Retinal pigment epithelial cell (primary cell): ENCODE measurements at places on chromosomes 5 and 9.
A peak's percentile ranks its signal among the peaks of the same experiment; 100 is the strongest.

DNA sequence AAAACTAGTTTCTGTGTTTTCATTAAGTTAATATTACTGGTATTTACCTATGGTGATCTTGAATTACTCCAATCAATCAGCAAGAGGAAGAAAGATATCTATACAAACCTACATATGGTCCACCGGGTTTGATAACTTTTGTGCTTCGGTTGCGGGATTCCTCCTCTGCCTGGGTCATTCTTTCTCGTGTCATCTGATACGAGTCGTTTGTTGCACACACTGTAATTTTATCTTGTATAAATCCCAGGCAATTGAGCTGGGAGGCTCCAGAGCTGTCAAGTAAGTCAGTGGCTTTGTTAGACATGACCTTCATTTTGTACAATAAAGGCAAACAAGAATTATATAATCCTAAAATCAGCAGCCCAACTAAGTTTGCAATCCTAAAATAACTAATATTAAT lies 48.0 kb downstream of the ELL2 start:
- no peak for DNase-seq

DNA sequence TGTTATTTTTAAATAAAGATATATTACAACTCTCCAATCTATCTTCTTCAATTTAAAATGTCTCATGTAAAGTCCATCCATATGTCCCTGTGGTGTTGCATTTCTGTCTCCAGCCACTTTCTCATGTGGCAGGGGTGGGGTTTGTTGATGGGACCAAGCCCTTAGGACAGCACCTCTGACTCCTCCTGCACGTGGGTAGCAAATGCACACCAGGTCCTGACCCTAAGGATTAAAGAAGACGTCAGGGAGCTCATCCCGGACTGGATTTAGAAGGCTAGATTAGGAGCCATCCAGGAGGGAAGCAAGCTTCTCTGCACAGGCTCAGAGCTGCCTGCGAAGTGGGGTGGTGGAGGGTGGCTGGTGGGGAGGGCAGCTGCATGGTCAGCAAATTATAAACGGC lies 38.9 kb upstream of the FAM120AOS start:
- no peak for DNase-seq

GRCh38 chr9:105676351-105676923 lies 14.2 kb downstream of the TAL2 start:
- DNase-seq = no peak

DNA sequence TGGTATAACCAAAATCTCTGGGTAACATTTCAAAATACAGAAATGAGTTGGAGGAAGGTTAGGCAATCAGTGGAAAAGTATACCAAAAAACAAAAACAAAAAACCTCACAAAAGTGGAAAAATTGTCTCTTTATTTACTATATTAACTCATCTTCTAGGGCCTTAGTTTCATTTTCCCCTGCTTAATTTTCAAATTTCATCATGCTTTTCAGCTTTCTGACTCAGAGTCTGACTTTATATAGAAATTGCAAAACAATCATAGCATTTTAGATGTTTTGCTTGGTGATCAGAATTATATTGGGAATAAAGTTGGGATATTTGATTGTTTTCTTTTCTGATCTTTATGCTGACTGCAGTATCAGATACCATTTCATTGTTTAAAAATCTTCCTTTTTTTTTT lies 257.0 kb upstream of the PRR16 start:
- no peak for DNase-seq

GRCh38 chr5:158414780-158415179 lies 555.8 kb upstream of the CLINT1 start:
- no peak for DNase-seq

DNA sequence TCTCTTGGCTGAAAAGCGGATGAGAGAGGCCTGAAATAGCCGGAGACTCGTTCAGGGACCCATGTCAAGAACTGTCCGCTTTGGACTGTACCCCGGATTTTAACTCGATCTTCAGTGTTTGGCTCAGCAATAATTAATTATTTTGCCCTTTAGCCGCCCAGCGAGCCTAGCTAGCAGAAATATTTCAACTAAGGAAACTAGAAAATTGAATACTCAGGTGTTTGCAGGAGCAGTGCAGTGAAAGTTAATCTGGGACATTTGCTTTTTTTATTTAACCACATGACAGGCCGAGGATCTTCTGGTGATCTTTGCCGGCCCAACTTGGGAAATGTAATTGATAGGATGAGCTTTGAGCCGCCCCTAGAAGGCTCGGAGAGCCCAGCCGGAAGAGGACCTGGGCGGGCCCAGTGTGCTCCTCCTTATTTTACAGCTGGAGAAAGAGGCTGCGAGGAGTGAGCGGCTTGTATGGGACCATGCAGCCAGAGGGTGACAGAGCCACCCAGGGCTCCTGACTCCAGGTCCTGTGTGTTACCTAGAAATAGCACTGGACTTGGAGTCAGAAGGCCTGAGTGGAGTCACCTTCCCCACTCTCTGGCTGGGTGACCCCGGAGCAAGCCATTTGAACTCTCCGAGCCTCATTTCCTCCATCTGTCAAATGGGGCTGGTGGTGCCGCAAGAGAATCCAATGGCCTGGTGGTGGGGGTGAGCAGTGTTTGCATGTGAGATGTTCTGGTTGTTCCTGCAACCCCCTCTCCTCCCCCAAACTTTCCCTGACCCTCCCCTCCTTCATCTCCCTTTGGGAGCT lies 2.4 kb downstream of the PPARGC1B start:
- no peak for DNase-seq

DNA sequence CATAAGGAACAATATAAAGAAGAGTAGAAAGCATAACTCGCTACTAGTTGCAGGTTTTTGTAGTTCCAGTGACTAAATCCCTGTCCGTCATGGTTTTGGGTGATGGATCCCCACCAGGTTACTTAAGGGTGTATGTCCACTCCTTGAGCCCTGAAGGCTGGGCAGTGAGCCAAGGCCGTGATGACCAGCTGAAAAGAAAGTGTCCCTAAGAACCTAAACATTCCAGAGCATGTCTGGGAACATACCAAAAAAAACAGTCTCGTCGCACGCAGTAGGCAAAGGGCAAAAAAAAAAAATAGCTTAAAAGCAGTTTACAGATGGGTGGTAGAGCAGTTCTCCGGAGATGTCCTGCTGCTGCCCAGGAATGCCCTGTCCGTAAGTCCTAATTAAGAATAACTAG lies 21.4 kb upstream of the SNAPC3 start:
- no peak for DNase-seq

GRCh38 chr5:18968966-18969365 lies 1019.0 kb downstream of the CDH18 start:
- no peak for DNase-seq

DNA sequence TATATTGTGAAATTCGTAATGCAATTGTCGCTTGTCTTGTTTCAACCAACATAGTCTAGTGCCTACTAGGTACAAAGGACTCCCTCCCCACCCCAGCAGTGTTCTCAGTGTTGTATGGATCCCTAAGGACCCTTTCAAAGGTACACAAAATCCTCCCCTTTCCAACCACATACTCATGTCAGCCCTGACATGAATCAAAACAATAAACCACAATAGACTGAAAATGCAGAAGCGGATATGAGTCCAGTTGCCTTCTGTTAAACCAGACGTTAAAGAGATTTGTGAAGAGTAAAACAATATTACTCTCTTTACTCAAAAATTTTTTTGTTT lies 82.4 kb upstream of the IFNK start:
- DNase-seq = no peak

- no peak for DNase-seq
Observed at GRCh38 chr5:61999371-61999770, 306.6 kb upstream of the KIF2A start.

- DNase-seq = peak; percentile 54
Observed at GRCh38 chr9:104903609-104904008, 24.3 kb downstream of the ABCA1 start.

DNA sequence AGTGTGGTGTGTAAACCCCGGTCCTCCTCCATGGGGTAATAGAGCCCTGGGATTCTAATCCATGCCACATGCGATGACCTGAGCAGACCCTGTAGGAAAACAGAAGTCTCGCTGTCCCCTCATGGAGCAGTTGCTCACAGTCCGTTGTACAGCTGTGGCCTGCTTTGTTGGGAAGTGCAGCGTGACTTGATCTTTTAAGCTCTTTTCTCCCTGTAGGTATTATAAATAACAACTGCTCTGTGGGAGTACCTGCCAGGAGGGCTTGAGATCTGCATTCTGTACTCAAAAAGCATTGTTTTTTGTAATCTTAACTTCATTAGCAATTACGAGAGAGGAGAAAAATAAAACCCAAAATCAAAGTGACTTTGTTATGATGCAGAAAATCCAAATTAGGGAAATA lies 17.3 kb downstream of the MEGF10 start:
- DNase-seq = no peak

DNA sequence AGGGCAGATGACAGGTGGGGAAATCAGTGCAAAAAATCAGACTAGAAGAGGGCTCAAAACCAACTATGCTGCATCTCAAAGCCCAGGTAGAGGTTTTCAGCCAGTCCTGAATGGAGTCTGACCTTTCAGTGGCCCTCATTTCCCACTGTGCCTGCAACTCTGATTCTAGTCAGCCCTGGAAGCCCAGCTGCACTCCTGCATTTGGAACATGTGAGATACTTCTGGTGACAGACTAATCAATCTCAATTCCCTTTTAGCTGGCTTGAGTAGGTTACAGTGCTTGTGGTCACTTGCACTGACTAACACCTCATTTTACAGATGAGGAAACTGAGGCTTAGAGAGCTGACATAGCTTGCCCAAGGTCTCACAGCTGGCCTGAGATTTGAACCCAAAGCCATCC lies 7.9 kb upstream of the ACSL6 start:
- DNase-seq = no peak

- no peak for DNase-seq
Observed at GRCh38 chr9:121997791-121998190, 95.3 kb downstream of the TTLL11 start.

- DNase-seq = no peak
Observed at GRCh38 chr5:132748522-132749000, 1.3 kb downstream of the CCNI2 start.

- no peak for DNase-seq
Observed at GRCh38 chr5:1497795-1498622, 25.8 kb downstream of the LPCAT1 start.

GRCh38 chr9:129697656-129698253 lies 32.3 kb downstream of the PRRX2 start:
- DNase-seq = no peak

DNA sequence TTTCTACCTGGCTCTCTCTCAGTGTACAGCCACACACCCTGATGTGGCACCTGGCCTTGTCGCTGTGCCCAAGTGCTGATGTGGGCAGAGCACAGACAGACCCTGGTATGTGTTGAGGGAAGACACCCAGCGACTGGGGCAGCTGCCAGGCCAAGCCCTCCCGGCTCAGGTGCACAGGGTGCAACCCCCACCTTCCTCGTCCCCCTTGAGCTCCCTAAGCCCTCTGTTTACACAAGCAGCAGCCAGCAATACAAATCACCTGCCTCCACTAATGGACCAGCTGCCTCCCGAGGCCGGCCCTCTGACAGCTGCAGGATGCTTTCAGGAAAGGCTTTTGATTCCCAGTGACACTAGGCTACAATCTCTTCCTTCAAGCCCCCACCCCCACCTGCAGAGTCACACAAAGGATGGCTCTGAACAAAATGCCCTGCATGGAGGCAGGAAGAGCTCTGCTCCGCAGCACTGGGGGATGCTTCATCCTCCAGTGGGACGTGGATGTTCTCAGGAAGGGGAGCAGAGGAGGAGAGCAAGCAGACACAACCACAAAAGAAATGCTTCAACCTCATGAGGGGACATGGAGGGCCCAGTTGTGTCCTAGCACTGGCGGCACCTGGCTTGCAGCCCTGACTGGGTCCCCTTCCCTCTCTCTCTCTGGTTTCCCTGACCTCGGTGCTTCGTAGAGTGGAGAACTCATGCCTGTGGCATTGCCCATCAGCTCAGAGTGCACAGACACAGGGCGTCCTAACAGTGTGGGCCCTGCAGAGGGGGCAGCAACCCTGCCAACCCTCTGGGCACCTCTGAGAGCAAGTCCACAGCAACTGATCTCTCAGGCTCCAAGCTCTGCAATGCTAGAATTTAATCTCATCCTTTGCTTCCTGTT lies 140.8 kb downstream of the BARX1 start:
- DNase-seq = no peak

GRCh38 chr5:173233347-173234128 lies 1.5 kb downstream of the NKX2-5 start:
- no peak for DNase-seq

DNA sequence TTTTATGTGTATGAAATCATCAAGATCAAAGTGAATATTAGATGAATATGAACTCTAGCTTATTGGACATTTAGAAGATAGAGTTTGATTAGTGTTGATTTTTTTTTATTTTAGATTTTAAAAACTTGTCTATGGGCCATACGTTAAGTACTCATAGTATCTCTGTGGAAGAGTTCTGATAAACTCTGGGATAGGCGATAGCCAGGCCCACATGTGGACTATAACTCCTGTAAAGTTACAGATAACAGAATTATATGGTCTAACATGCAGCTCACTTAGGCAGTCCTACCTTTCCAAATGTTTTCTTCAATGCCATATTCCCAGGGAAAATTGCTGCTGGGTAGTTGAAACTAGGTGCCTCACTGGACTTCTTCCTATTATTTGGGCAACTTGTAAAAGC lies 10.4 kb downstream of the SLC31A1 start:
- no peak for DNase-seq

DNA sequence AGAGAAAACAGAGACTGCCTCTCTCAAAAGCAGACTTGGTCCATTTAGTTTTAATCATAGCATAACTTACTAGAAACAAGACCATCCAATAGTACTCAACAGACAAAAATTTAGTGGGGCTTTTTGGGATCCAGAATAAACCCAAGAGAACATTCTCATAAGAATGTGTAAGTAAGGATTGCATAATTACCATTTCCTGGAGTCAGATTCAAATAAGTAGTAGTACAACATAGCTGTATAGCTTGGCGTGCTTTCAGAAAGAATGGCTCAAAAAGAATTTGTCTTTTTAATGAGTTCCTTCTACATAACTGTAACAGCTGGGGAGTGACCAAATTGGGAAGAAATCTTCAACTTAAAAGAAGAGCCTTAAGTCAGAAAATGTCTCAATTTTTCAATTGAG lies 145.4 kb downstream of the DENND1A start:
- DNase-seq = no peak

- no peak for DNase-seq
Observed at GRCh38 chr5:80192507-80193241, 63.2 kb downstream of the SERINC5 start.

DNA sequence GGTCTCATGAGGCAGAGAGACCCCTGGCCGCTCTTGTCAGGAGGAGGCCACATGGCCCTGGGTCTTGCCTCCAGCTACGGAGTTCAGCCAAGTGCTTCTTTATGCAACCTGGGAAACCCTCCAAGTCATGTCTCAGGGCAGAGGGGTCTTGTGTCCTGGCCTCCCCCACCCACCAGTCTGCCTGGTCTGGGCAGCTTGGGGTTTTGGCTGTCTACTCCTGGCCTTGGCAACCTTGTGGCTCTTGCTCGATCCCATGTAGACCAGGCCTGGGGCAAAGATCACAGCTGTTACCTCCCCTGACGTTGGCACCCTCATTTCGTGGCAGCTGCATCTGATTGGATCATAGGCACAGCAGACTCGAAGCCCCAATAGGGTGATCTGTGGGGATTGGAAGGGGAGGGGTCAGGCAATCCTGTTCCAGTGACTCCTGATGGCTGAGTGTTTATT lies 28.4 kb downstream of the JADE2 start:
- no peak for DNase-seq

GRCh38 chr5:37770786-37771185 lies 69.1 kb downstream of the GDNF start:
- no peak for DNase-seq
